CD4-positive, alpha-beta memory T cell (primary cell): ENCODE measurements at places on chromosomes 1 and 21. TPM values are rescaled to one million over a fixed set of nuclear protein-coding genes. Genes with fewer than 3 reads are reported as not detected.

Gene SPOCD1
- not detected for polyA plus RNA-seq

Gene TTC39A
- not detected for polyA plus RNA-seq

Gene KRTAP13-2
- not detected for polyA plus RNA-seq

Gene ILF2
- polyA plus RNA-seq: 136 TPM

Gene MAP3K7CL
- polyA plus RNA-seq: 4.7 TPM

Gene CR1L
- polyA plus RNA-seq: not detected

DNA sequence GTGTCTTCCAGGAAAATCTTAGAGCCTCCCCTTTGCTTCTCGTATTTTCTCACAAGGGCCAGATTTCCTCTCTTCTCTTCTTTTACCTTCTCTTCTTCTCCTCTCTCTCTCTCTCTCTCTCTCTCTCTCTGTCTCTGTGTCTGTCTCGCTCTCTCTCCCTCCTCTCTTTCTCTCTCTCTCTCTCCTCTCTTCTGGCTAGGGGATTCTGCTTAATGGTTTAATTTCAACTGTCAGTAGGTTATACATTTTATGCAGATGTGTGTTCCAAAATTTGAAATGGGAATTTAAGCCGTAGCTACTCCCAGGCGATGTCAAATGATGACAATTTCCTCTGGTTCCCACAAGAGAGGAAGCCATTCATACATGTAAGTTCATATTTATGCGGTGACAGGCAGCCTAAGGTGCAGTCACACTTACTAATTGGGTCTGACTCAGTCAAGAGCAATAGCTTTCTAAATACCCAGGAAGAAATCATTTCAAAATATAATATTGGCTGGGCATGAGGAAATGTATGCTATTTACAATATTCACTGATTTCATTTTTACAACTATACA lies 1.4 kb downstream of the DSCAM start:
- no peaks in the 10 kb centered on the region for H3K36me3 ChIP-seq
- no peak overlapping the region for H3K27ac ChIP-seq
- H3K4me3 ChIP-seq: no peak overlapping the region
- no peak for DNase-seq
- H3K27me3 ChIP-seq: no peaks in the 10 kb centered on the region

GRCh38 chr1:35364741-35365140 lies 96.2 kb downstream of the ZMYM4 start:
- H3K4me1 ChIP-seq: no peaks in the 10 kb centered on the region
- no peak overlapping the region for H3K4me3 ChIP-seq
- no peak overlapping the region for H3K27ac ChIP-seq
- H3K27me3 ChIP-seq: no peaks in the 10 kb centered on the region
- DNase-seq: no peak

- DNase-seq: no peak
- H3K27ac ChIP-seq: no peak overlapping the region
- no peak overlapping the region for H3K4me3 ChIP-seq
- H3K27me3 ChIP-seq: no peaks in the 10 kb centered on the region
- no peaks in the 10 kb centered on the region for H3K36me3 ChIP-seq
- H3K4me1 ChIP-seq: no peaks in the 10 kb centered on the region
Measured at GRCh38 chr21:25858325-25858724, 123.6 kb downstream of the GABPA start.

DNA sequence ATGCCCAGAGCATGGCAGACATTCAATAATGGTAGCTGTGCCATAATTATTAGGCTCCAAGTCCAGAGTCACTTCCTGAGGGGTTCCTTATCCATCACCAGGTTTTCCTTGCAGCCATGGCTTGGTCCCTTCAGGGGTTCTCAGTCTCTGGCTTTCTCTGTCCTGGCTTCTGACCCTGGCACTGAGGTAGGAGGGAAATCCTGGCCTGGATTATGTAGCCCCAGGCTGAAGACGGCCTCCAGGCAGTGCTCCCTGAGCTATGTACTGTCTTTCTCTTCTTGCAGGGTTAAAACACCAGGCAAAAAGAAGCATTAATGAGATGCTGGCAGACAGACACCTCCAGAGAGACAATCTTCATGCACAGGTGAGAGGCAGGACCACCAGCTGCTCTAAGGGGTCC lies 9.5 kb upstream of the PADI3 start:
- H3K4me3 ChIP-seq: no peak overlapping the region
- DNase-seq: no peak
- no peak overlapping the region for H3K27ac ChIP-seq
- H3K27me3 ChIP-seq: no peaks in the 10 kb centered on the region
- no peaks in the 10 kb centered on the region for H3K36me3 ChIP-seq
- no peaks in the 10 kb centered on the region for H3K4me1 ChIP-seq

DNA sequence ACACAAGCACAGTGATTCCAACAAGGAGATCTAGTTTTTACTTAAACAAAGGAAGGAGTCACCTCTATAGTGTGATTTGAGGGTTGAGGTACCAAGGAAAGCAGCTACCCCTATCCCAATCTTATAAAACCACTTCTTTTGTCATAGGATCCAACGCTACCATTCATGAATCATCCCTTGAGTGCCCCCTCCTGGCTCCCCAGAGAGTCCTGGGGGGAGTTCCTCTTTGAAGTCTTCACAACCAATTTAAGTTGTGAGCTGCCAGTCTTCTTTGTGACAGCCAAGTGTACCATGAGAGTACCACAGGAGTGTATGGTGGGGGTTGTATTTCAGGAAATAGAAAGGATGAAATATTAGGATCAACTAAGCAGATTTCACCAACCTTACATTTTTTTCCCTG lies 39.1 kb upstream of the NHLH2 start:
- H3K4me1 ChIP-seq: no peaks in the 10 kb centered on the region
- no peaks in the 10 kb centered on the region for H3K27me3 ChIP-seq
- no peak for DNase-seq
- H3K4me3 ChIP-seq: no peak overlapping the region
- no peaks in the 10 kb centered on the region for H3K36me3 ChIP-seq

DNA sequence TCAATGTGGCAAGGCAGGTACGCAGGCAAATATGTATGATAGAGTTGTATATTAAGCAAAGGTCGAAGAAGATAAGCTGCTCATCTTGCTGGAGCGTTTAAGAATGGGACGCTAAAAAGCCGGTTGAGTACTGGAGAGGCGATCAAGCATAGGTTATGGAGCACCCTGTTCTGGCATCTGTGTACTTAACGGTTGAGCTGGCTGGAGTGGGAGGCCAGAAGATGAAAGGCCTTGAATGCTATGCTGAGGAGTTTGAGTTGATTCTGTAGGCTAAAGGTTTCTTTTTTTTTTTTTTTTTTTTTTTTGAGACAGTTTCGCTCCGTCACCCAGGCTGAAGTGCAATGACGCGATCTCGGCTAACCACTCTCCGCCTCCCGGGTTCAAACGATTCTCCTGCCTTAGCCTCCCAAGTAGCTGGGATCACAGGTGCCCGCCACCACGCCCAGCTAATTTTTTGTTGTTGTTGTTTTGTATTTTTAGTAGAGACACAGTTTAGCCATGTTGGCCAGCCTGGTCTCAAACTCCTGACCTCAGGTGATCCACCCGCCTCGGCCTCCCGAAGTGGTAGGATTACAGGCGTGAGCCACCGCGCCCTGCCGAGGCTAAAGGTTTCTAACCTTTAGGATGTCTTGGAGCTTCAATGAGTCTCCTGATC lies 850 bp upstream of the KHDC4 start:
- H3K4me3 ChIP-seq: peak overlapping the region; percentile 86
- H3K27ac ChIP-seq: peak overlapping the region; percentile 95
- no peak for DNase-seq
- peaks cover 28% of the 10 kb centered on the region for H3K36me3 ChIP-seq
- H3K27me3 ChIP-seq: no peaks in the 10 kb centered on the region

- H3K36me3 ChIP-seq: no peaks in the 10 kb centered on the region
- H3K4me3 ChIP-seq: no peak overlapping the region
- no peak for DNase-seq
- no peaks in the 10 kb centered on the region for H3K4me1 ChIP-seq
- H3K27me3 ChIP-seq: no peaks in the 10 kb centered on the region
Measured at GRCh38 chr1:34396042-34396441, 219.3 kb downstream of the C1orf94 start.

GRCh38 chr1:106700211-106700610 lies 356.3 kb upstream of the PRMT6 start:
- H3K27ac ChIP-seq: no peak overlapping the region
- H3K4me3 ChIP-seq: no peak overlapping the region
- no peaks in the 10 kb centered on the region for H3K4me1 ChIP-seq
- H3K36me3 ChIP-seq: no peaks in the 10 kb centered on the region
- DNase-seq: no peak
- no peaks in the 10 kb centered on the region for H3K27me3 ChIP-seq

DNA sequence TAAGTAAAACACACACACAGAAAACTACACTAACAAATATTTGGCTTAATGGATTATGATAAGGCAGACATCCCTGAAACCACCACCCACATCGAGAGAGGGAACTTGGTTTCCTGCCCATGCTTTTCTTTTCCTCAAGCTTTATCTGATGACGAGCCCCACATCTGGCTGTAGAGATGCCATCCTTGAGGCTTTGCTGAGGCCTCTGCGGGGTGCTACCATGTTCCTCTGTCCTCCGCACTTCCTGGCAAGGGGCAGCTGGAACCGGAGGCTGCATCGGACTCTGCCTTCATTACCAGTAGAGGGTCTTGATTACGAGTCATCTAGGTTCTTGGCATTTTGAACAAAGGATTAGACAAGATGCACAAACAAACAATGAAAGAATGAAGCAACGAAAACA lies 21.7 kb upstream of the C1orf174 start:
- H3K4me3 ChIP-seq: no peak overlapping the region
- no peak overlapping the region for H3K27ac ChIP-seq
- no peaks in the 10 kb centered on the region for H3K4me1 ChIP-seq
- no peak for DNase-seq
- no peaks in the 10 kb centered on the region for H3K36me3 ChIP-seq
- H3K27me3 ChIP-seq: no peaks in the 10 kb centered on the region

- no peaks in the 10 kb centered on the region for H3K4me1 ChIP-seq
- DNase-seq: no peak
- no peak overlapping the region for H3K27ac ChIP-seq
- H3K27me3 ChIP-seq: no peaks in the 10 kb centered on the region
- no peaks in the 10 kb centered on the region for H3K36me3 ChIP-seq
Measured at GRCh38 chr1:162753998-162754585, 36.4 kb upstream of the HSD17B7 start.

- no peak for DNase-seq
- no peak overlapping the region for H3K27ac ChIP-seq
- H3K4me1 ChIP-seq: no peaks in the 10 kb centered on the region
Measured at GRCh38 chr1:199312626-199313025, 673.8 kb downstream of the PTPRC start.

- no peak overlapping the region for H3K4me3 ChIP-seq
- H3K36me3 ChIP-seq: no peaks in the 10 kb centered on the region
- H3K27me3 ChIP-seq: peaks cover 34% of the 10 kb centered on the region
- H3K4me1 ChIP-seq: peaks cover 14% of the 10 kb centered on the region
- DNase-seq: no peak
- no peak overlapping the region for H3K27ac ChIP-seq
Measured at GRCh38 chr21:36698385-36698980, 432 bp upstream of the SIM2 start.

GRCh38 chr1:26094076-26094669 lies 17.5 kb upstream of the PDIK1L start:
- no peaks in the 10 kb centered on the region for H3K27me3 ChIP-seq
- no peak overlapping the region for H3K4me3 ChIP-seq
- no peaks in the 10 kb centered on the region for H3K4me1 ChIP-seq
- no peaks in the 10 kb centered on the region for H3K36me3 ChIP-seq

GRCh38 chr1:204885790-204886189 lies 15.1 kb downstream of the NFASC start:
- no peaks in the 10 kb centered on the region for H3K36me3 ChIP-seq
- no peak for DNase-seq
- no peak overlapping the region for H3K4me3 ChIP-seq
- no peak overlapping the region for H3K27ac ChIP-seq

DNA sequence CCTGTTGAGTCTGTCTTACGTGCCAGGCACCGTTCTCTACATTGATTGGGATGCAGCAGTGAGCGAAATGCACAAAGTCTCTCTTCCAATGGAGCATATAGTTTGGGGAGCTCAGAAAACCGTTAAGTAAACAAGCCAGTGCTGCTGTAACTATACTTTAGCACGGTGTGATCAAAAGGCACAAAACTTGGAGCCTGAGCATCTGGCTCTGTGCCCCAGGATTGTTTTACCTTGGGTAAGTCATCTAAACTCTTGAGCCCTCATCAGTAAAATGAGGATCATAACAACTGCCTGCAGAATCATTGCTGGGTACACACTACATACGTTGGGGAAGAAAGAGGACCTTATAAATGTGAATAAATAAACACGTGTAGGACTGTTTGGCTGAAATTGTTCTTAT lies 1.8 kb downstream of the HHIPL2 start:
- H3K27me3 ChIP-seq: no peaks in the 10 kb centered on the region
- H3K4me1 ChIP-seq: no peaks in the 10 kb centered on the region
- H3K4me3 ChIP-seq: no peak overlapping the region
- H3K36me3 ChIP-seq: no peaks in the 10 kb centered on the region
- H3K27ac ChIP-seq: no peak overlapping the region

DNA sequence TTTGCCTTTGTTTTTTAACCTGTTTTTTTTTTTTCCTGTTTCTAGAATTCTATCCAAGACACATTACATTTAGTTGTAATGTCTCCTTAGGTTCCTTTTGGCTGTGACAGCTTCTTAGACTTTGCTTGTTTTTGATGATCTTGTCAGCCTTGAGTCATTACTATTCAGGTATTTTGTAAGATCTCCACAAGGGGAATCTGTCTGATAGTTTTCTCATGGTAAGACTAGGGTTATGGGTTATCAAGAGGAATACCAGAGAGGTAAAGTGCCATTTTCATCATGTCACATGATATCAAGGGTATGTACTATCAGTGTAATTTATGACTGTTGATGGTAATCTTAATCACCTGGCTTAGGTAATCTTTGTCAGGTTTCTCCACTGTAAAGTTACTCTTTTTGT lies 99.1 kb upstream of the GFI1 start:
- H3K36me3 ChIP-seq: no peaks in the 10 kb centered on the region
- no peak for DNase-seq
- H3K27ac ChIP-seq: no peak overlapping the region
- H3K4me3 ChIP-seq: no peak overlapping the region

- no peak for DNase-seq
- H3K27ac ChIP-seq: no peak overlapping the region
- H3K27me3 ChIP-seq: no peaks in the 10 kb centered on the region
- no peaks in the 10 kb centered on the region for H3K36me3 ChIP-seq
Measured at GRCh38 chr21:25836396-25836795, 101.6 kb downstream of the GABPA start.

DNA sequence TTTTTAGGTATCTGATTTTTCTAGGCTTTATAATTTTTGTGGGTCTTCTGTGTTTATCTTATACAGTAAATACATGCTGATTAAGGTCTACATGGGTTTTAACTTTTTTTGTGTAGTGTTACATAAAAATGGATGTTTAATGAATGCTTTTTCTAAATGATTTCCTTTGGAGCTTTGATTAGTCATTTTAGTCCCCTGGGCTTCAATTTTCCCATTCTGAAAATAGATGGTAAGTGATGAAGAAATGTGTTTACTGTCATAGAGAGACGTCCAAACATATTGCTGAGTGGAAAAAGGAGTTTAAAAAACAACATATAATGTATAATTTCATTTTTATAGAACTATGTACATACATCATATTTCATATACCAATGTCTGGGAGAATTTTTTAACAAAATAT lies 140.9 kb upstream of the HMCN1 start:
- H3K4me3 ChIP-seq: no peak overlapping the region
- no peak overlapping the region for H3K27ac ChIP-seq
- H3K4me1 ChIP-seq: peaks cover 27% of the 10 kb centered on the region
